NCI-H82 (cell line): ENCODE measurements at places on chromosomes 3 and 15.

GRCh38 chr3:16085884-16086608, 88.4 kb upstream of the GALNT15 start:
- DNase-seq = no peak

GRCh38 chr15:83905556-83906273, 251.8 kb downstream of the ADAMTSL3 start:
- DNase-seq = no peak

DNA sequence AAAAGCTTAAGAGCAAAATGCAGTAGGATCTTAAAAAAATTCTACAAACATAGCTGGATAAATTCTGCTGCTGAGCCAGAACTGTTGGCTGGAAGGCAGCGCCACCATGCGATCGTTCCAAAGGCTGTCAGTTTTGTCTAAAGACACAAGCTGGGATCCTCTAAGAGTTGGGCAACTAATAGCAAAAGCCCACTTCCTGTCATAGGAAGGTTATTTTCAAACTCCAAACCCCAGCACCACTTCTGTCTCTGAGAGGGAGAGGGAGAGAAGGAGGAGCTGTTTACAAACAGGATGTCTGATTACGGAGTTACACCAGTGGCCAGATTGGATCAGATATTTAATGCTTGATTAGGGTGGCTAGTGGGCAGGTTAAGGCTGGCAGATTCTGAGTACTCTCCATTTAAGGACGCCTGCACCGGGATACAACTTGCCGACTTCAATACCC, 44.0 kb downstream of the EIF4E3 start:
- DNase-seq = peak; percentile 63

- DNase-seq = no peak
Measured at GRCh38 chr3:48042071-48042760, 26.0 kb upstream of the MAP4 start.

- DNase-seq = no peak
Measured at GRCh38 chr15:74832826-74833225, 6.4 kb downstream of the CPLX3 start.

- DNase-seq = no peak
Measured at GRCh38 chr3:27025718-27026117, 343.5 kb downstream of the NEK10 start.

- peak; percentile 57 for DNase-seq
Measured at GRCh38 chr3:104785947-104786346, 580.8 kb upstream of the ALCAM start.

GRCh38 chr15:67350042-67350441, 95.5 kb downstream of the IQCH start:
- no peak for DNase-seq

DNA sequence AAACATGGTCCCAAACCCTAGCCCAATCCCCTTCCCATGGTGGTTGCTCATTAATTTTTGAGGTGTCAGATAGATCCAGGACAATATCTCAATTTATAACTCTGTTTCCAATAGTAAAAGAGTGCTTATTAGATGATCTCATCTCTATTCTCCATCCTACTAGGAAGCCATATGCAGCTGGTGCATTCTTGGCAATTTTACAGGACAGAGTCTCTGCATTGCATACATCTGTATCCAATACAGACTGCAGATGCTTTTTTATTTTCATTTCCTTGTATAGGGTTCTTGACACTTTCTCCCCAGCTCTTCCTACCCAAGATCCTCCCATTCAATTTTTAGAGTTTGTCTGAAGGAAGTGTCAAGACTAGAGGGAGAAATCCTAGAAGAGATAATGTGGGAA, 194.8 kb upstream of the DPH6 start:
- no peak for DNase-seq

DNA sequence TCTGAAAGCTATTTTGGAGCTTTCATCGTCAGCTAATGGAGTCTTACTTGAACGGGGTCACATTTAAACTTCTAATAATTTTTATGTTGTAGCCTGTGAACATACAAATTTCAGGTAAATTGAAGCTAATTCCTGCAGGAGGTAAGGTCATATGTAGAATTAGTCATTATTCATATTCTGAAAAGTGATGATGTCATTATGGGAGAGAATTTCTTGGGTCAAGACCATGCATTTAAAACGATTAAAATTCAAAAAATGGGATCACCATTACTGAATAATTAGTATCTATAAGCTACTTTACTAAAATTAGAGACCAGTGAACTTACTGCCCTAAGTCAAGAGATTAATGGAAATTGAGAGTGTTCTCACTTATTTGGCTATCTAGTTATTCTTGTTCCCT, 120.4 kb downstream of the CHL1 start:
- DNase-seq = no peak

DNA sequence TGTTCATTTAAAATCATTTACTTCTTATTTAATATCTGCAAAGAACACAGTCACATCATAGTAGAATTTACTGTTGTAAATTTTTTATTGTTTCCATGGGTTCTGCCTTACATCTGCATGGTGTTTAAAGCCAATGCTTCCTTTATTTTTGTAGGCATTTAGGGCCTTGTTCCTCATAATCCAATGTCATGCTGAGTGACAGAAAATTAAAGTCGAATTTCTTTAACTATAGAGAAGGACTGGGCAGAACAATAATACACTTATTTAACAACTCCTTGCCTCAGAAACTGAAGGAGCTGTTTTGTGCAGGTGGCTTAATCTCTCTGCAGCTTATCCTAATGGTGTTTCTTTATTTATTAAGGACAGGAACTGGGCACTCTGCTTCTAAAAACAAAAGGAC, 149.6 kb downstream of the LEKR1 start:
- DNase-seq = peak; percentile 42

- DNase-seq = no peak
Measured at GRCh38 chr15:67118808-67119207, 53.4 kb downstream of the SMAD3 start.

- DNase-seq = no peak
Measured at GRCh38 chr3:190014940-190015339, 105.8 kb downstream of the P3H2 start.

DNA sequence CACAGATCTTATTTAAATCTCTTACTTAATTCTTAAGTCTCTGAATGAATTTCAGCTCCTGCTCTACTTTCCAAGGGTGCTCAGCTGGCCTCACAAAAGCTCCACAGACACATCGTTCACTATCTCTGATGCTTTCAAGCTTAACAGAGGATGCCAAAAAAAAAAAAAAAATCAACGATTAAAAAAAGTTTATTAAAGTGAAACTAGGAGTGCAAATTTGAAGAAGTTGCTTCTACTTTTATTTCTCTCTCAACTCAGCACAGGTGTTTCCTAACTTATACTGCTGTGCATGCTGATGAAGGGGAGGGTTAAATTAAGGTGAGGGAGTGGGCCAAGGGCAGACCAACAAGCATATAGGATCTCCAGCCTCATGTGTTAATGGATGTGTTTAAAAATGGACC, 157.2 kb downstream of the TIGIT start:
- DNase-seq = peak; percentile 8

DNA sequence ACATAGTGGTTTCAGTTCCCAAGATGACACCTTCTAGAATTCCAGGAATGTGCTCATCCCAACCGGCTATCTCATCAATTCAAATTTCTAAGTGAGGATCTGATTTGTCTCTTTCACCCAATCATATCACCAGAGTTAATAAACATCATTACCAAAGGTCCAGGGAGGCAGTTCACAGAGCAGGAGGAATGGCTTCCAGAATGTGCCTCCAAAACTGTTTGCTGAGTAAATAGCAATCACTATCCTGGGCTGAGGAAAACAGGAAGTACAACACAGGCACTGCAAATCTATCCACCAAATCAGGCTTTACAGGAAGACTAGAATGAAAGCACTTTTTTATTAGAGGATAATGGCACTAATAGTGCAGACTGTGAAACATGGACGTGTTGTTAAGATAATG, 61.5 kb downstream of the OSBPL10 start:
- no peak for DNase-seq

GRCh38 chr3:134933997-134934396, 138.9 kb downstream of the EPHB1 start:
- no peak for DNase-seq

DNA sequence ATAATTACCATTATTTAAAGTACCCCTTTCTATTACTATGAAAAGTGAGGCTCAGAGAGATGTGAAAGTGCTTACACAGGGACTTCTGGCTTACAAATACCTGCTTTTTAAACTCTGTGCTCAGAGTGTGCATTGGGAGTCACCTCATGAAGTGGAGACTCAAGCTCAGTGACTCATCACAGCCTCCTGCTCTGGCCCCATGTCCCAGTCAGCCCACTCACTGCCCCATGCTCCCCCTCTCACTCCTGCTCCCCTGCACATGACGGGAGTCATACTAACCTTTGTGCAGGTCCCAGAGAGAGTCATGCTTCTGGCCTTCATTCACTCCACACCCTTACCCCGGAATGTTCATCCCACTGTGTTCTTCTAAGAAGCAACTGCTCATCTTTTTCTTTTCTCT, 20.2 kb downstream of the CCR1 start:
- no peak for DNase-seq

GRCh38 chr15:62483814-62484213, 318.7 kb upstream of the C2CD4B start:
- no peak for DNase-seq

DNA sequence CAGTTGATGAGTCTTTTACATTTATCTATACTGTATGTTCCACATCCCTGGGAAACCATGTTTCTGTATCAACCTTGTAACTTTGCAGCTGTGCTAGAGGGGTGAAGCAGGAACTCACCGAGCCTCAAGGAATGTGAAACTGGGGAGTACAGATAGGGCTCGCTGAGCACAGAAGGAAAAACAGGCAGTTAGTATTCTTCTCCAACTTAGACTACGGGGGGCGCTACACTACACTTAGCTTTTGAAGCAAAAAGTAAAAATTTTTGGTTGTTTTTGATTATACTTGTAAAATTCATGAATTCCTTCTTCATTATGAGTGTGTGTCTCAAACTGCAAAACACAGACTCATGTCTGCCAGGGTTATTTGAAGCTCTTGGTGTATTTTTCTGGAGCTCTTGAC, 132.7 kb upstream of the RGMA start:
- no peak for DNase-seq

- no peak for DNase-seq
Measured at GRCh38 chr3:121786485-121786884, 36.9 kb upstream of the GOLGB1 start.

DNA sequence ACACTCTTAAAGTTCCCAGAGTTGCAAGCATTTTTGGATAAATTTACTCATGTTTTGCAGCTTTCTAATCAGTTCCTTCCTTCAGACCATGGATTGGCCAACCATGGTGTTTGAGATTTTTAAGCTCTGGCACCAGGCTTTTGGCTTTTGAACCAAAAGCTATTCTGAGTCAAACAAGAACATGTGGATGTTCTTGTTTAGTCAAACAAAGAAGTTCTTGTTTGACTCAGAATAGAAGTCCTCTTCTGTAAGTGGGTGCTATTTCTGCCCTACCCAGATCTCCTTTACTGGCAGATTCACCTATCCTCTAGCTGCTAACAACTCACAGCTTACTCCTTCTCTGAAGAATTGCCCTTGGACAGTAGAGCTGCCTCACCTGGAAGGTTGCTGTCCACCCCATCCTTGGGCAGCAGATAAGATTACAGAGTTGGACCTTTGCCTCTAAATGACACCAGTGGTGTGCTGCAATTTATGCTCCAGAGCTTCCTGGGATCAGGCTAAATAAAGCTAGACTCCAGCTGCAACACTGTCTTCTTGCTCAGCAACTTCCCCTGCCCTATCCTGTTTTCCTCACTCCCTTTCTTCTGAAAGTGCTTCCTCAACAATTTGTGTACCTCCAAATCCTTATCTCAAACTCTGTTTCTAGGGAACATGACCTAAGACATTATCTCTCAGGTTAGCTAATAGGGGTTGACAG, 65.6 kb downstream of the COL6A6 start:
- DNase-seq = no peak

DNA sequence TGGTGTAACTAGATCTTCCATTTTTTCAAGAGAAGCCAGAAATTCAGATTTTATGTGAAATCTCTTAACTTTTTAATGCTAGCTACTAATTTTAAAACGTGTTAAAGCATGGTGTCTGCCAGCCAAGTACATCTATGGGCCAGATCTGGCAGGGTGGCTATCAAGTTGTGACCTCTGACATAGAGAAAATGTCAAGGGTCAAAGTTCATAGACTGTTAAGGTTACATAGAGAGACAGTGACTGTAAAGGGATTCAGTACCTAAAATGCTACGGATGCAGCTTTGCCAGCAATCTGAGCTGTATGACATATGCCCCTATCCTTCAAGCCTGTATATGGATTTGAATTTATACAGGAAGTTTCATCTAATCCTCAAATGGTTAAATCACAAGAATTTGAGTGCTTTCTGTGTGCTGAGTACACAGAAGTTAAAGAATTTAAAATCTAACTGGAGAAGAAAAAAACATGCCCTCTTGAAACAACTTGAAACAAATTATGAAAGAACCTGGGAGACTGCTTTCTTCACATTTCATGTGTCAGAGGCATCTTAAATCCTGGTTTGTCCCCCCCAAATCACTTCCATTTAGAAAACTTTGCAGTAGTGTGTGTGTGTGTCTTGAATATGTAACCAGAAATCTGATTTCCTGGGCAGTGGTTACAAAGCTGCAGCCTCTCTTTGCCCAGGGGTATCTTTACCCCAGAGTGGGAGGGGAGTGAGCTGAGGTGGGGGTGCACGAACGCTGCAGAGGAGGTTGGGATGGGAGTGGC, 895 bp upstream of the ARHGAP31 start:
- DNase-seq = no peak

DNA sequence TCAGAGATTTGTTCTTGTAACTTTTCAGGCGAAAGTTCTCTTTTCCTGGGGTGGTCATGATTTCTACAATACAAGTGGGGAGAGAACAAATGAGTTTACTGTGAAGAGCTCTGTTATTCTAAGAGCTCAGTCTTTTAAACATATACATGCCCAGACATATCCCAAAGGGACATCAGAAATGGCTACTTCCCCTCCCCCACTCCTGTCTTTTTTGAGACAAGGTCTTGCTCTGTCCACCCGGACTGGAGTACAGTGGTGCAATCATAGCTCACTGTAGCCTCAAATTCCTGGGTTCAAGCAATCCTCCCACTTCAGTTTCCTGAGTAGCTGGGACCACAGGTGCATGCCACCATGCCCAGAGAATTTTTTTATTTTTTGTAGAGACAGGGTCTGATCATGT, 18.2 kb downstream of the KPNA1 start:
- DNase-seq = no peak

- no peak for DNase-seq
Measured at GRCh38 chr3:62376906-62377877, 3.8 kb upstream of the FEZF2 start.

- DNase-seq = no peak
Measured at GRCh38 chr15:78402061-78402610, 35.9 kb upstream of the IREB2 start.

- DNase-seq = no peak
Measured at GRCh38 chr15:31089368-31090047, 12.0 kb downstream of the TRPM1 start.

GRCh38 chr15:74240002-74240568, 4.0 kb downstream of the CCDC33 start:
- DNase-seq = peak; percentile 91

DNA sequence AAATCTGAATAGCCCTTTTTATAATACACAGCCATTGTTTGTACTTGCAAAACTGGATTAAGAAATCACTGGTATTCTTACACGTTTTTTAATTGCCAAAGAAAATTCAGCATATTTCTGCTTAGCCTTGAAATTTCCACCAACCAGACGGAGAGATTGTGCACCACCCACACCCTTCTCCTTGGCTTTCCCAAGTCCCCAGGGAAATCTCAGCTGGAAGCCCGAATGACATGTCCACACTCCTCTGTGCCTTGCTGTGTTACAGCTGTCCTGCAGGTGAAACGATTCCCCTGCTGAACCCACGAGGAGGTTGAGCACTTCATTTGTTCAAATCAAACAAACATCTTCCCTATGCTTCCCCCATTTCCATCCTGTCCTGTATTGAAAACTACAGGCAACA, 49.6 kb upstream of the PPARG start:
- peak; percentile 5 for DNase-seq
